ENCODE measurements at places on chromosomes 1 and 21.

- no peak for DNase-seq
These were observed 70.6 kb downstream of the RGS2 start for GRCh38 chr1:192879406-192879805.

GRCh38 chr21:33880626-33881025, 35.0 kb downstream of the ATP5PO start:
- no peak for DNase-seq

GRCh38 chr1:11886986-11887665, 28.4 kb upstream of the NPPB start:
- no peak for DNase-seq

- no peak for DNase-seq
These were observed 507.0 kb downstream of the AJAP1 start for GRCh38 chr1:5161372-5161771.

DNA sequence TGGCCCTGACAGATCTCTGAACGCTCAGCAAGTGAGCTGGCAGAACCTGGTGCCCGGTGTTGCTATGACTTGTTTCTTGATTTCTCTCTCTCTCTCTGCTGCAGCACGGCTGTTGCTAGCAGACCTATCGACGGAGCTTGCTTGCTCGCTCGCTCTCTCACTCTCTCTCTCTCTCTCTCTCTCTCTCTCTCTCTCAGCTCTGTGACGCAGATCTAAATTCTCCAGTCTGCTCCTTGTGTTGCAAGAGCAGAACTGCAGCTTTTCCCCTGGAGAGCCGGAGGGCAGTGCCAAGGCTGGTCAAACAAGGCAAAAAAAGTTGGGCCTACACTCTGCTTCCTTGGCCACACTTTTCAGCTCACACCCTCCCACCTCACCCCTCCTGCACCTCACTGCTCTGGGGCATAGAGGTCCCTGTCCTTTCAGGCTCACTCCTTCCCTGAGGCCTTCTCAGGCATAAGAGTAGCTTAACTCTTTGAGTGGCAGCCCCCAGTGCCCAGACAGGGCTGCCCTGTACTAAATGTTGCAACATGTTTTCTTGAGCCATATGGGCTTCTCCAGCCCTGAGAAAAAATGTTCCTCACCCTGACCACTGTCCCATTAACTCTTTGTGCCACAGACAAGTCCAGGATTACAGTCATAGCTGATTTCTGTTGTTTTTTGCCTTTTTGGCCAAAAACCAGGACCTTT, 72.2 kb downstream of the CD46 start:
- DNase-seq = peak; percentile 90

- DNase-seq = no peak
These were observed 378.9 kb downstream of the PLPP3 start for GRCh38 chr1:56200442-56200841.

DNA sequence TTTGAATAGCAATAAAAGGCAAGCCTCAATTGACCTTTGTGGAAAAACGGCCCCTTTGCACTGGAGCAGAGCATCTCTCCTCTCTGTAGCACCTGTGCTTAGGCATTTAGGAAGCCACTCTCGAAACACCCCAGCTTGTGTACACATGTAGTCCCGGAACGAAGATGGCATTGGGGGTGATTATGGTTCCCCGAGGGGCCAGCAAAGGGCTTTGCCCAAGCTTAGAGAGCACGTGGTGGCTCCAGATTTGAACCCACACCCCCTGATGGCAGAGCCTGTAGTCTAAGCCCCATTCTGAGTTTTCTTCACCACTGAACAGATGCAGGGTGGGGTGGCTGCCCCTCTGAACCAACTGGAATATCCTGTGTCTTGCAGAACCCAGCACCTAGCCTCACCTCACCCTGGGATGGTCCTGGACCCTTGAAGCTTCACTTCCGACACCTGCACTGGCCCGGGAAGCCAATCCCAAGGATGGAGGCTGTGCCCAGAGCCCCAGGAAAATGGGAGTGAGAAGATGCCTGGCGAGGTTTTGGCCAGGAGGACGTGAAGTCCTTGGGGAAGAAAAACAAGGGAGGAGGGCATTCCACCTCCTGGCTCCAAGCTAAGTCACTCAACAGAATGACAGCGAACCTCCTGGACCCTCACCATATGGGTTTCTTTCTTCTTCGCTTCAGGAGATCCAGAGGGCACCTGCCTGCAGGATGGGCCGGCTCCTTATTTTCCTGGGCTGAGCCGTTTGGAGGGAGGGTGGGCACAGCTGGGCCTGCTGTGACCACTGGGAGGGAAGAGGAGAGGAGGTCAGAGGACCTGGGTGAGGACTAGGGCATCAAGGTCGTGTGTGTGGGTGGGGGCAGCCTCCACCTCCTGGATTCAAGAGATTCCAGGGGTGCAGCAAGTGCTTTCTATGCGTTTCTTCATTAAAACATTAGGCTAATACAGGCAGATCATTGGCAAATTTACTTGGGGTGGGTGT, 37.7 kb downstream of the IGFN1 start:
- DNase-seq = no peak

DNA sequence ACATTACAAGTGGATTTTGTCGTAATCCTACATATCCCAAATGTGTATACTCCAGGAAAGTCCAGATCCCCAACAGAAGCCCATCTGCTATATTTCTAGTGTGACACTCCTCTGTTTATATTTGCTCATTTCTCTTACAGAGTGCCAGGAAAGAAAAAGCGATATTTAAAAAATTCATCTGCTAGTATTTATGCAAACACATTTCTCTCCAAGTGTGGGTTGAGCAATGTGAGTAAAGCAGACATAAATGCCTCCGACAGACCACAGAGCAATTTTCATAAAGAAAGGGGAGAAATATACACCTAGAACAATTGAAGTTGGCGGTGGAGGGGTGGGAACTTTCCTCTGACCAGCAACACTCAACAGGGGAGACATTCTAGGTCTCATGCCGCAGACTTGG, 22.2 kb upstream of the RAP1A start:
- peak; percentile 38 for DNase-seq

- no peak for DNase-seq
These were observed 24.9 kb downstream of the NGF start for GRCh38 chr1:115313182-115313581.

- DNase-seq = no peak
These were observed 7.7 kb downstream of the CFAP298 start for GRCh38 chr21:32604464-32604863.

GRCh38 chr1:206544562-206545257, 37.4 kb downstream of the RASSF5 start:
- DNase-seq = peak; percentile 48

DNA sequence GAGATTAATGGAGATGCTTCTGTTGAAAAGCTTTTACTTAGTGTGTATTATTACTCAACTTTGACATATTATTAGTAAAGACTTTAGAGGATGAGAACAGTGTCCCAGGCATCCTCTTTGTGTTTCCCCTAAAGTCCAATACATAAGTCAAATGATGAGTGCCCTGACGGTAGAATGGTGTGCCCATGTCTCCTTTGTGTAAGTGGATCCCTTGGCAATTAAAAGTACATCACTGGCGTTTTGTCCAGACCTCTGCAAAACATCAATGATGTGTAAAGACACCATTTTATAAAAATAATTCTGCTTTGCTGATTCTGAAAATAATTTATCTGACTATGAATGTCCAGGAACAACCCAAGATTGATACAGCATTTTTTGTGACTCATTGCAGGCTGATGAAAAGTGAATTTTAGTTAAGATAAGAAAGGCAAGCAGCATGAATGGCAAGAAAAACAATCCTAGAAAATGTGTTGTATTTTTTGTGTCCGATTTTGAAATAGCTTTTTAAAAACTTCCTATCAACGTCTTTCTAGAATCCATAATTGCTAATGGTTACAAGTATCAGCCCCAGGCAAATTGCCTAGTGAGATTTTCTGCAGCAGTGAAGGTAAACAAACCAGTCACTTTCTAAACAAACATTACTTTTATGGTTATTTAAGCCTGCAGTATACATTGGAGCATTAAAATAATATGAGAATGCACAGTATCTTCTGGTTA, 251.5 kb downstream of the PTPRC start:
- no peak for DNase-seq

DNA sequence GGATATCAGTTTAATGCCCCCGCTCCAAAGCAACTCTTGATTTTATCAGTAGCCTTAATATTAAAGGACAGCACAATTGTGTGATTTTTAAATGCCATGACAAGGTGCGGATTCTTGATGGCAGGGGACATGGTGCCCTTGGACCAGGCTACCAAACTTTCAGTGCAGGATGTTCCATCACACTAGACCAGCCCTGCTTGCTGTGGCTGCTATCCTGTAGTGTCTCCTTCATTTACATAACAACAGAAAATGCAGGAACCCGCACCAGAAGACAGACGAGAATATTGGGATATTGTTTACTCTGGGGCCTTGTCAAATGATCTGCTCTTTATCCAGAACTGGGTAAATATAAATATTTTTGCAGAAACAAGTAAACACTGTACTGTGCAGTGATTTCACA, 229.3 kb upstream of the PKN2 start:
- no peak for DNase-seq

GRCh38 chr1:223018534-223018933, 124.5 kb downstream of the TLR5 start:
- DNase-seq = no peak

GRCh38 chr21:45040157-45040711, 34.1 kb upstream of the ADARB1 start:
- DNase-seq = no peak

DNA sequence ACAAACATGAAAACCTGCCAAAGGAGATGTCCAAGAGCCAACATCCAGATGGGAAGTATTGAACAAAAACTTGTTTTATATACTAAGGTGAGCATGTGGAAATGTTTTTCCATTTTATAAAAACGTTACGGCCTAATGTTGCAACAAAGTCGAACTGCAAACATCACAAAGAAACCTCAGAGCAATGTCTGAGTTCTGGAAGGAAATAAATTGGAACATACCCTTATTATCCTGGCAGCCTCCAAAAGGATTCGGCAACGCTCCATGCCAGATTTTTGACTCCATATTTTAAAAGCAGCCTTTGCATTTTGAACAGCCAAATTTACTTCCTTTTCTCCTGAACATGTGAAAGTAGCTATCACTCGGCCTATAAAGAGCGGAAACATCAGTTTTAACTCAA, 3.3 kb downstream of the ALDH9A1 start:
- no peak for DNase-seq

- DNase-seq = no peak
These were observed 30.8 kb downstream of the XCL2 start for GRCh38 chr1:168512864-168513595.

GRCh38 chr1:62333441-62333840, 14.2 kb upstream of the KANK4 start:
- peak; percentile 44 for DNase-seq

GRCh38 chr1:100950781-100951180, 54.9 kb downstream of the SLC30A7 start:
- peak; percentile 85 for DNase-seq

GRCh38 chr1:110750562-110750961, 75.8 kb upstream of the KCNA3 start:
- no peak for DNase-seq

- no peak for DNase-seq
These were observed 356.8 kb upstream of the C1orf87 start for GRCh38 chr1:60430375-60430774.

DNA sequence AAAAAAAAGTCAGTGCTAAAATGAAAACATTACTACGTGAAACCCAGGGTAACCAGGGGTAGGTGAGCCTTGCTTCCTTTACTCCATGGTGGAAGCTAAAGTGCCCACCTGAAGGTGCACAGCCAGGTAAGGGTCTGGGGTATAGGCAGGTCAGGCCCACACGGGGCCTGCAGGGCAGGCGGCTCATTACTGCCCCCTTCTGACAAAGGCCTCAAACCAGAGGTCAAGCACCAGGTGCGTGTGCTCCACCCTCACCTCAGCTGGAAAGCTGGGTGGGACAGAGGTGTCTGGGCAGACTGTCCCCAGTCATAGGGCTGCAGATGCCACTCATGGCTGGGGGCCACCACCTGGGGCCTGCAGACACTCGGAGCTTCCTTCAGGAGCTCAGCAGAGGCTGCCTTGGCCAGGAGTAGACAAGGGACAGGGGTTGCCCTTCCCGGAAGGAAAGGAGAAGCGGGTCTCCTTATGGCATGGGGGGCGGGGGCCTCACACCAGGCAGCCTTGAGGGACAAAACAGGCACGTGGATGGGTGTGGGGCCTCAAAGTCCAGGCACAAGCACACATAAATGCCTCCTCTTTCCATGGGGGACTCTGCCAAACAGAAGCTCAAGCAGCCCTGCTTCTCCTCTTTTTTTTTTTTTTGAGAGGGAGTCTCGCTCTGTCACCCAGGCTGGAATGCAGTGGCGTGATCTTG, 36.2 kb downstream of the ACOT7 start:
- no peak for DNase-seq

DNA sequence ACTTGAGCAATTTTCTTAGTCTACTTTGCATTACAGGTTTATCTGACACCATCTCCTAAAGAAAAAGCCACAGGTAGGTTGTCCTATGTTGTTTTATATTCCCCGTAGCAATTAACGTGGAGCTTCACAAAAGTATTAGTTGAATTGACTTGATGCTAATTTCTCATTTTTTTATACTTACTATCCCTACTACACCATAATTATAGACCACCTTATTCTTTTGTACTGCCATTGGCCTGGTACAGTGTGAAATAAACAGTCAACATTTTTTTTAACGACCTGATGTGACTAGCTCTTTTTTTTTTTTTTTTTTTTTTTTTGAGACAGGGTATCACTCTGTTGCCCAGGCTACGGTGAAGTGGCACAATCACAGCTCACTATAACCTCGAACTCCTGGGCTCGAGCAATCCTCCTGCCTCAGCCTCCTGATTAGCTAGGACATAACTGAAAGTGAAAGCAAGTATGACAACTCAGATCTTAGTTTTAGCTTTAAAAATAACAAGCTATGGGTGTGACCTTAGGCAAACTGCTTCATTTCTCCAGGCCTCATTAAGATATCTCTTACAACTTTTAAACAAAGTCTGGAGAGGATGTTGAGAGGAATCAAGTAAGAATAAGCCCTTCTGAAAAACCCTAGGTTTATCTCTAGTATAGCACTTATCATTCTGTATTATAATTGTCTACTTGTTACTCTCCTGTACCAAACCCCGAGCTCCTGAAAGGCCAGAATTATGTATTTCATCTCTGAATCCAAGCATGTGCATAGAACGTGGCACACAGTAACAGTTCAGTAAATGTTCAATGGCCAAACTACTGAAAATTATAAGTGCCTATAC, 49.5 kb downstream of the LUZP1 start:
- no peak for DNase-seq

GRCh38 chr21:35995522-35996088, 64.7 kb downstream of the SETD4 start:
- no peak for DNase-seq

DNA sequence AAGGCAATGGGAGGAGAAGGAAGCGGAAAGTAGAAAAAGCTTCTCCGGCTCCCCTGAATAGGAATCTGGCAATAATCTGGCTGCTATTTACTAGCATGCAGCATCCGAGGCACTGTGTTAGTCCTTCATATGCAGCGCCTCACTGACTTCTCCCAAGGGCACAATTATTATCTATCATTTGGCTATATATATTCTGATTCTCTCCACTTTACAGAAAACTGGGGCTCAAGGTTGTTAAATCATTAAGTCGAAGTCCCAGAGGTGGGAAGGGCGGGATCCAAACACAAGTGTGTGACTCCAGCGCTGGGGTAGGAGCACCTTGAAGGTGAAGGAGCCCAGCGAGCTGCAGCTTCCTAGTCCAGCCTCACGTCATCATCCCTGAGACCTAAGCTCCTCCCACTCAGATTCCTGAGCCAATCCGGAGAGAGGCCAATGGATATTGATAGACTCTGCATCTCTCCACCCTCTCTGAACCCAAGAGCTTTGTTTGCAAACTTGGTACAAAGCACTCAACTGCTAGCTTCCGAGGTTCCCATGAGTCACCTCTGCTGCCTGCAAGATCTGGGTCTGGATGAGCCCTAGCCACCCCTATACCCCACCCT, 16.6 kb upstream of the EYA3 start:
- DNase-seq = peak; percentile 62

GRCh38 chr1:9825093-9826074, 1.6 kb upstream of the CLSTN1 start:
- DNase-seq = peak; percentile 53

Data from fibroblast of skin of right quadriceps (primary cell).